ENCODE measurements at places on chromosomes 13 and 19. TPM values are rescaled to one million over a fixed set of nuclear protein-coding genes. Genes with fewer than 3 reads are reported as not detected.

ANGPTL8 gene
- not detected for total RNA-seq

WDR87 gene
- not detected for total RNA-seq

CGB3 gene
- not detected for total RNA-seq

GGN gene
- total RNA-seq, result 0.42 TPM

ATP13A1 gene
- 33.3 TPM for total RNA-seq

RGL3 gene
- total RNA-seq, result not detected

SMAD9 gene
- total RNA-seq, result 0.34 TPM

RHPN2 gene
- total RNA-seq, result 5.0 TPM

B3GNT8 gene
- 2.2 TPM for total RNA-seq

MAP4K1 gene
- total RNA-seq, result 0.21 TPM

ZNF223 gene
- total RNA-seq, result 3.6 TPM

IZUMO4 gene
- total RNA-seq, result 2.0 TPM

IRS2 gene
- 4.5 TPM for total RNA-seq

TNFSF9 gene
- 27.9 TPM for total RNA-seq

PGLYRP1 gene
- total RNA-seq, result not detected

GPC6 gene
- 1.1 TPM for total RNA-seq

SMIM24 gene
- not detected for total RNA-seq

SERTAD3 gene
- total RNA-seq, result 23.3 TPM

ZNF829 gene
- 4.1 TPM for total RNA-seq

UPK1A gene
- total RNA-seq, result not detected

CYP4F2 gene
- not detected for total RNA-seq

VSIG10L gene
- total RNA-seq, result 0.99 TPM

PNMA8C gene
- not detected for total RNA-seq

SIGLEC8 gene
- not detected for total RNA-seq

TMPRSS9 gene
- not detected for total RNA-seq

TYROBP gene
- total RNA-seq, result not detected

TNFSF13B gene
- total RNA-seq, result 0.17 TPM

MAU2 gene
- total RNA-seq, result 15.3 TPM
